ENCODE measurements at places on chromosomes 6 and 20.

- DNase-seq: no peak
These were observed 306.8 kb upstream of the FOXQ1 start for GRCh38 chr6:1004885-1005630.

GRCh38 chr6:14665827-14666724 is 548.5 kb downstream of the CD83 start:
- DNase-seq: peak; percentile 54

DNA sequence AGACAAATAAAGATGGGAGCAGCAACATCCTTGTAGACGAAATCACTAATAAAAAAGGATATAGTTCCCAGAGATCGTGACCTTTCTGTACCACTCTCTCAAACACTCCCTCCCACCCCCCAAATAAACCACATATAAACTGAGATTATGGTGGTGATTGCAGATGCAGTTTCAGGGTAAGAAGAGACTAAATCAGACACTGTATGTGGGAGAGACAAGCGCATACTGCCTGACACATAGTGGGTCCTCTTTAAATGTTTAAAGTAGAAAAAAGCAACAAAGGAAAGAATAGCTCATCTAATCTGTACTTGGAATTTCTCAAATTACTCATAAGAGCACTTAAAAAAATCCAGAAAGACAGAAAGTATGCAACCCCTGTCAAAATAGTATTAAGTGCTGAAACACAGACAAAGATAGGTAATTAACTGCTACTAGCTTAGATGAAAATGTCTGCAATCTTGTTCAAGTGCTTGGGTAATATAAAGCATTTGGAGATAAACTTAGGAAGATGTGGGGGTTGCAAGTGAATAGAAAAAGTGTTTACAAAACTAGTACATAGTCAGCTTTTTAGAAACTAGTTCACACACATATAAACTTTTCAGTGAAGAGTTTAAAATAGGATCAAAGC is 151.6 kb downstream of the BACH2 start:
- DNase-seq: no peak

GRCh38 chr6:125829433-125829832 is 38.7 kb downstream of the NCOA7 start:
- no peak for DNase-seq

GRCh38 chr6:46690141-46690755 is 2.6 kb downstream of the TDRD6 start:
- no peak for DNase-seq

DNA sequence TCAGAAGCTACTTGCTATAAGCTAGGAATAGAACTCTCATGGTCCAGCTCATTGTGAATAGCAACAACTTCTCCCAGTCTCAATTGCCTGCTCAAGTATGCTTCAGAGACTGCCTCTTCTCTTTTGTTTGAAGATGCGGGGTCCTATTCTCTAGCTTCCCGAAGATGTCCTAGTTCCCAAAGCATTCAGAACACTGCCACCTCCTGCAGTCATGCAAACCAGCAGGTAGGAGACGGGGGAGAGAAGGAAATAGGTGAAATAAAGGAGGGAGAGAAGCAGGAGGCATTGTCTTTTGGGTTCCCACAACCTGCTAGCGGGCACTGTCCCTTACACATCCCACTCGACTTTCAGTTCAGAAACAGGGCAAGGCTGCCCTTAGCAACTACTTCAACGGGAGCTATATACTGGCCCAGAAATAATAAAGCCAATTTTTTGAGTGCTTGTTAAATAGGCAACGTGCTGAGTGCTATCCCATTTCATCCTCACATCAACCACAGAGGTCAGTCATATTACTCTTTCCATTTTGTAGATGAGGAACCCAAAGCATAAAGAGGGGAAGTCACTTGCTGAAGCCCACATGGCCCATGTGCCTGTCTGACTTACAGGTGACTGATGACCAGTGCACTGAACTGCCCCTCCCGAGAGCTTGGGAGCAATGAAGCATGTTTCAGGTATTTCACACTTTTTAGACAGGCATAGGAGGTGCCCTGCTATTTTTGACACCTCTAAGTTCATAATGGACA is 61.9 kb upstream of the ATXN1 start:
- DNase-seq: no peak

GRCh38 chr6:53679446-53679933 is 13.9 kb upstream of the KLHL31 start:
- DNase-seq: no peak

- DNase-seq: no peak
These were observed 159.5 kb upstream of the PTPN1 start for GRCh38 chr20:50350510-50351249.

- DNase-seq: no peak
These were observed 12.7 kb downstream of the FAM217A start for GRCh38 chr6:4066029-4066755.

GRCh38 chr20:19071446-19071725 is 141.1 kb upstream of the SLC24A3 start:
- no peak for DNase-seq

- DNase-seq: peak; percentile 27
These were observed 887 bp downstream of the GABBR1 start for GRCh38 chr6:29631860-29632731.

DNA sequence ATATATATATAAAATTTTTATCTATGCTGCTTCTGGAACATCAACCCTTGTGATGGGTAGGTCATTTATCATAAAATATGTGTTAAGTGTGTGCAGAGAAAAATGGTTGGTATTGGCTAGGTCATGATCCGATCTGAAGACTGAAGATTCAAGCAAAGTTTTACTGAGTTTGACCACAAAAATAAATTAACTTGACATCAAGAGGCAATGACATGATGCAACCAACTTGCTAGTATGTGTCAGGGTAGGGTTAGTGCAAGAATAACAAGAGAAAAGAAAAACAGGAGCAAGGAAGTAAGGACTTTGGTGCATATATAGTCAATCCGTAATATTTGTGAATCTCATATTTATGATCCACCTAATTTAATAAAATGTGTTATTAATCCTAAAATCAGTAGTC is 1202.0 kb upstream of the ADGRB3 start:
- no peak for DNase-seq

GRCh38 chr6:95935736-95936135 is 80.0 kb upstream of the FUT9 start:
- no peak for DNase-seq

GRCh38 chr6:88586371-88587149 is 376.9 kb downstream of the RNGTT start:
- no peak for DNase-seq

DNA sequence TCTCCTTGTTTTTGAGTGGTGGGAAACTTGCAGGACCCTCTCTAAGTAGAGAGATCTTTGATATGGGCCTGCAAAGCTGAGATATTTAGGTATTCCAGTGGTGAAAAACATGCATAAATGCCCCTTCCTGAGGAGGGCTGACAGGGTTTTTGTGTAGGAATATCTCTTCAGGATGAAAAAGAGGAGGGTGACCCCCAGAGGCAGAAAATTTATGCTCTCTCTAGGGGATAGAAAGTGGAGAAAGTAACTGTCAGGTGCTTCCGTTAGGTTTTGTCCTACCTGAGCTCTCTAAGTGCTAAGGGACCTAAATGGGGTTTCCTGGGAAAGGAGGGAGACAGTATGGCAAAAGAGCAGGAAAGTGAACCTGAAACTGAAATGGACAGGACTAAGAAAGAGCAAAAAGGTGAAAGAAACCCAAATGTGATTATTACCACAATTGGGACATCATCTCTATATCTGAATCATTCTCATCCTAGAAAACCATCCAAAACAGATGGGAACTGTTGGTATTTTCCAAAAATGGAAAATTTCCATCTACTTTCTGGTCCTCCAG is 2.0 kb downstream of the COL19A1 start:
- no peak for DNase-seq

GRCh38 chr20:34512266-34512954 is 3.8 kb upstream of the DYNLRB1 start:
- DNase-seq: no peak

DNA sequence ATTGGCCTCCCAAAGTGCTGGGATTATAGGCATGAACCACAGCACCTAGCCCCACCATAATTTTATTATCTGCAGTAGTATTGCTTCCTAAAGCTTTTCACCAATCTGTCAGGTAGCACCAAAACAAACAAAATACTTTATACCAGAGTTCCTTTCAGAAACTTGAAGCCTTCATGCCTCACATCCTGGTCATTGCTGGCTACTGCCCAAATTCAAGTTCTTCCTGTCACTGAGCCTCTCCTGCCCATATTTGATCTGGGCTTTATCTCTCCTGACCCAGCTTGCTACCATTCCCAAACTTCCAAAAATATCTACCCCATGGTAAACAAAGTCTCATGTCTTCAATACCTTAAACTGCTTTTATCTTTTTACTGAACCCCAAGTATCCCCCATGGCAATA is 34.9 kb upstream of the DST start:
- DNase-seq: no peak

GRCh38 chr6:139582956-139583355 is 208.5 kb upstream of the CITED2 start:
- DNase-seq: no peak

- DNase-seq: no peak
These were observed 97.6 kb upstream of the CST7 start for GRCh38 chr20:24851346-24852019.

GRCh38 chr6:46772762-46773161 is 20.4 kb upstream of the MEP1A start:
- DNase-seq: no peak

- no peak for DNase-seq
These were observed 53.6 kb upstream of the BHLHE23 start for GRCh38 chr20:63060057-63060991.

GRCh38 chr6:15620611-15621010 is 42.2 kb downstream of the DTNBP1 start:
- DNase-seq: no peak

DNA sequence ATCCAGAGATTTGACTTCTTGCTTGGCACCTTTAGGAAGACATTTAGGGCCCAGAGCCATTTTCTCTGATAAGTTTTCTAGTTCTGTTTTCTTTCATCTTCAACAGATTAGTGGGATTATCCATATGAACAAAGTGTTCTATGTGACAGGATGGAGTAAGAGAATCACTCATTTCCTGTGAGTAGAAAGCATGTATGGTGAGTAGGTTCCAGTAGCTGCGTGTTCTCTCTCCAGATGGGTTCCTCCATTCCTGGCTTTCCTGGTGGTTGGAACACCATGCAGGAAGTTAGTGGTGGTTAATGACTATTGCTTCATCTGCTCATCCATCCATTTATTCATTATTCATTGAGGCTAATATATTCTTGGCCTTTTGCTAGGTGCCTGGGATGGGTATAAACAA is 54.0 kb downstream of the EFCAB8 start:
- no peak for DNase-seq

DNA sequence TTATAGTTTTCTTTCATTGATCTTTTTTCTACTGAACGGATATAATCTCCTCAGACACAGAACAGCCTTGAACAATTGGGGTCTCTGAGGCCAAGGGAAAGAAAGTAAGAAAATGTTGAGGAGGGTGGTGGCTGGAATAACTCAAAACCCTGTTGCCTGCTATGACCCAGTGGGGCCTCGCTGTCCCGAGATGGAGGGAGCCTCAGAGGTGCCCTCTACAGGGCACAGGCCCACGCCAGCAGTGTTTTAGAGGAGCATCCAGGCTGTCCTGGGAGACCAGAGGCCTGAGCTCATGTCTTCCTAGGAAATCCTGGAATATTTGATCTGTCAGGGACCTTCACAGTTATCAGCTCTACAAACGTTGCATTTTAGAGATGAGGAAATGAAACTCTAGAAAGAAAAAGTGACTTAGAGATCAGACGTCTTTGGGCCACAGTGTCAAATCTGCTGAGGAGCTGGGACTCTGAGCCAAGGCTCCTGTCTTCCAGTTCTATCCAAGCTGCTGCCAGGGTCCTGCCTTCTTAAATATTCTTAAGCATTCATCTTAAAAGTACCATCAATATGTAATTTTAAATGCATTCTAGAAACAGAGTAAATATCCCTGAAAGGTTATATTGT is 26.3 kb downstream of the ALDH5A1 start:
- DNase-seq: no peak

DNA sequence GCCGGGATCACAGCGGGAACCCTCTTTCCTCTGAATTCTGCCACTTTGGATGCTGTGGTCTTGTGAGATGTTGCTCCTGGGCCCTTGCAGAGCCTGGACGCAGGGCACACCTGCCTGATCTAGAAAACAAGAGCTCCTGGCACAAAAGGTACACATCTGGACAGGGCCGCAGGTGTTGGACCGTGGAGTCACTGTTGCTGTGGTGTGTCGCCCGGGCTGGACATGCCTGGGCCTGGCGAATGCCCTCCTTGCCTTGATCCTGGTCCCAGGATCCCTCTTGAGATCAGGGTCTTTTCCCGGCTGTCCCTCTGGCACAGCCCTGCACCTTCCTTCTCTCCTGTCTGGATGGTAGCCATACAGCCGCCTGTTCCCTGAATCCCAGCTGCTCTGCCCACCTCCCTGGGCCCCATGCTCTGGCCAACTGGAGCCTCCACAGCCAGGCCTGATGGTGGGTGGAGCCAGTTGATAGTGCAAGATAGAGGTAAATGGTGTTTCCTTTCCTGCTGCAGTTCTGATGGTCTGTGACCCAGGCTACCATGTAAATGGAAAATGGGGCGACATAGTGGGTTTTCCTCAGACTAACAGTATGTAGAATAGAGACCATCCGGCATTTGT is 5.0 kb downstream of the FOXP4 start:
- DNase-seq: no peak

- DNase-seq: no peak
These were observed 4.8 kb downstream of the TGM6 start for GRCh38 chr20:2385496-2385895.

- no peak for DNase-seq
These were observed 10.8 kb downstream of the APMAP start for GRCh38 chr20:24981790-24982189.

DNA sequence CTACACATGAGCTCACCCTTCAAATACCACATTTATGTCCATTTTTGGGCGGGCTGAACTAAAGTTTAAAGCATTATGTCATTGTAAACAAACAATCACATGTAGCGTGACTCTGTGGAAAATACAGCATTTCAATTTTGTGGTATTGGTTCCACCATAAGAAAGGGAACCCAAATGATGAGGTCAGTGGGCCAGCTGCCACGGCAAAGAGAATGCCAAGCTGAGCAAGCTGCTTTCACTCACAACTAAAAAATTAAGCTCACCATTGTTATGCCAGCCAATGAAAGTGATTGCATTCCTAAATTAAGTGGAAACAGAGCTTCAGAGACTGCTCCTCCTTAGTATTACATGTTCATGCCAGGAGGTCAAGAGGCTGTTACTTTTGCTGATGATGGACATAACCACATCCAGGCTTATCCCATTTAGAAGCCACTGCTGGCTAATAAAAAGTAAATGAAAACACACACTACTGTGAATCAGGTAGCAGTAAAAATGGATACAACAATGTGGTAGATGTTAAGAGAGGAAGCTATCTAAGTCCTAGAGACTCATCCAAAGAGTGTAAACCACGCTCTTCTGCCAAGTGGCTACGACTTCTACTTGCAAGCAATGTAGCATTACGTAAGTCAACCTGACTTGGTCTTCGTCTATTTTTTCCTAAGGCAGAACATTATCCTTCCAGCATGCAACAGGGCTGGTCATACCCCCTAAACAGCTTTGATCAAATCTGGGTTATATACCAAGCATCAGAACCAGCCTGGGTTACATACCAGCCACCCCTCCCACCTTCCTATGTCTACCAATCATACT is 164.8 kb downstream of the BACH2 start:
- DNase-seq: no peak

Data from stimulated activated CD4-positive, alpha-beta T cell treated with anti-CD3 and anti-CD28 coated beads, Interleukin-1b, Interleukin-23, amount 100 ng/mL, for 24 hours (primary cell).